ENCODE measurements at places on chromosomes 5 and 9. TPM values are rescaled to one million over a fixed set of nuclear protein-coding genes. Genes with fewer than 3 reads are reported as not detected.

- no peak for DNase-seq
- no peaks in the 10 kb centered on the region for H3K27me3 ChIP-seq
- H3K4me3 ChIP-seq = no peak overlapping the region
- H3K4me1 ChIP-seq = peaks cover 15% of the 10 kb centered on the region
- no peak overlapping the region for H3K27ac ChIP-seq
Measured at GRCh38 chr9:114238472-114238871, 83.1 kb downstream of the COL27A1 start.

DNA sequence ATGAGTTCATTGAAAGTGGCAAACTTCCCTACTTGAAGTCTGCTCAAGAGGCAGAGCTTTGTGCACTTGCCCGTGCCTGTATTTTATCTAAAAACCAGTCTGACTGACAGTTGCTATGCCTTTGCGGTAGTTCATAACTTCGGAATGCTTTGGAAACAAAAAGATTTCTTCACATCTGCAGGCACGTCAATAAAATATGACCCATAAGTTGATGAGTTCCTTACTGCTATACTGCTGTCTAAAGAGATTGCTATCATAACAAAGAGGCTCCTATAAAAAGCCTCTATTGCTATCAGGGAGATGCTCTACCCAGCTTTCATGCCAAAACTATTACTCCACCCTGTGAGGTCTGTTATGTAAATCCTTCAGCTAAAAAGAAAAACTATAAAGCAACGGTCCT is 25.4 kb upstream of the RNF20 start:
- no peaks in the 10 kb centered on the region for H3K36me3 ChIP-seq
- H3K4me1 ChIP-seq = peaks cover 3% of the 10 kb centered on the region
- DNase-seq = no peak
- H3K4me3 ChIP-seq = no peak overlapping the region

GRCh38 chr5:160887780-160888179 is 35.8 kb upstream of the ATP10B start:
- no peak overlapping the region for H3K27ac ChIP-seq
- no peak overlapping the region for H3K4me3 ChIP-seq
- no peaks in the 10 kb centered on the region for H3K36me3 ChIP-seq
- H3K4me1 ChIP-seq = no peaks in the 10 kb centered on the region
- no peak for DNase-seq
- no peaks in the 10 kb centered on the region for H3K27me3 ChIP-seq

- H3K4me1 ChIP-seq = peaks cover 21% of the 10 kb centered on the region
- DNase-seq = no peak
- H3K36me3 ChIP-seq = no peaks in the 10 kb centered on the region
Measured at GRCh38 chr9:136695435-136695895, 8.2 kb upstream of the AGPAT2 start.

The TTC16 gene
- total RNA-seq = 0.11 TPM
